H9 (cell line): ENCODE measurements at places on chromosomes 1 and 21. TPM values are rescaled to one million over a fixed set of nuclear protein-coding genes. Genes with fewer than 3 reads are reported as not detected.

DNA sequence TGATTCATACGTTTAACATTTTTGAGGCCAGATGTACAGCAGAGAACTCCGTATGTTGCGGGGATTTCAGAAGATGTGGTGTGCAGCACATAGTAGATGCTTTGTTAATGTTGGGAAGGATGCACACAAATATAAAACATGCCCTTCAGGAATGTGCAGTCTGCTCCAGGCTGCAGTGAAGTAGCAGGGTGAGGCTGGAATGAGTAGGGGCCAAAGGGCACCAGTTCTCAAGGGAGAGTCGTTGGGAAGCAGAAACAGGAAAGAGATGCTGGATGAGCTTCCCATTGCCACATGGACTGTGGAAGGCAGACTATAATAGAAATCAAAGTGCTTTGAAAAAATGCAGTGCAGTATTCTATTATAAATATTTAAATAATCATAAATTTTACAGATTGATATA lies 126.9 kb downstream of the NOS1AP start:
- H3K4me3 ChIP-seq = no peak overlapping the region
- H3K4me1 ChIP-seq = peaks cover 21% of the 10 kb centered on the region; the same call in 1 of the 2 replicates
- H3K27me3 ChIP-seq = no peaks in the 10 kb centered on the region

DNA sequence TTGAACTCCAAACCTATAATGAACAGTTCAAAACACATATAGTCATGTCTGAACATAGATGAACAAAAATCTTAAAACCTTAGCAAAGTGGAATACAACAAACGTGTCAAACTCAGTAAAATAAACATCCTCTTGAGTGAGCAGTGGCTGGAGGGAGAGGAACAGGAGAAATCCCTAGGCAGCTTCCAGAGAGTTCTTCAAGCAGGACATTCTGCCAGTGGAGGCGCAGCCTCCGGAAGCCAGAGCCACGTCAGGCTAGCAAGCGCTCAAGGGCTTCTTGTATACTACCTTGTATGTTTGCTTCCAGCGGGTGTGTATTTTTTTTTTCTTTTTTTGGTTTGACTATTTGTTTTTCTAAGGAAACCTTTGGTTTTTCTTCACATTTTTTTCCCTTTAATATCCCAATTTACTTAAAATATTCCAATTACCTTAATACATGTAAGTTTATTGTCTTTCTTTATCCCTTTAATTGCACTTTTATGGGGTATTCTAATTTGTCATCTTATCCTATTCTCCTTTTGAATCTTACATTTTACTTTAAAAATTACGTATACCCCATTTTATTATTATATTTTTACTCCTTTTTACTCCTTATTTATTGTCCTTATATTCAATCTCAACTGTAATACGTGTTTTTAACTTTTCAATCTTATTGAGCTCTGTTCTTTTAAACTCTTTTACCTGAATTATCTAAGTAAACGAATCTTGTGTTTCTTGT lies 42.0 kb downstream of the COLGALT2 start:
- H3K36me3 ChIP-seq = peaks cover 4% of the 10 kb centered on the region; the same call in 1 of the 2 replicates
- peaks cover 2% of the 10 kb centered on the region; the same call in 1 of the 2 replicates for H3K4me1 ChIP-seq
- DNase-seq = peak; percentile 46
- H3K4me3 ChIP-seq = no peak overlapping the region
- H3K27me3 ChIP-seq = no peaks in the 10 kb centered on the region
- H3K27ac ChIP-seq = no peak overlapping the region

DNA sequence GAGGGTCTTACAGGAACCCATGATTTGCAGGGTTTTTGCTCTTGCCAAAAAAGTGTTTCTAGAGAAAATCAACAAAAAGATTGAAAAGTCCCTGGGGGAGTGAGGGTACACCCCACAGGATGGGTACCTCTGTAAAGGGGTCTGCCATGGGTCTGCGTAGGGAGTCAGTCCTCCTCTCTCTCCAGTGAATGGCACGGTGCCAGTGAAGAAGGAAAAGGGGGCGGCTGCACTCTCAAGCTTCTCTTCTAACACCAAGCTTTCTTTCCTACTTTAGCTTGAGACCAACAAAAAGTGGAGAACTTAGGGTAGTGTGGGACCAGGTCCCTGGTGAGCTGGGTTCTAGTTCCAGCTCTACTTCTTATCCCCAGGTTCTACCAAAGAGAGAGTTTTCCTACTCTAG lies 87.4 kb downstream of the GLUL start:
- no peaks in the 10 kb centered on the region for H3K36me3 ChIP-seq
- H3K27ac ChIP-seq = no peak overlapping the region
- H3K27me3 ChIP-seq = no peaks in the 10 kb centered on the region
- no peak overlapping the region for H3K4me3 ChIP-seq
- DNase-seq = no peak

- H3K36me3 ChIP-seq = no peaks in the 10 kb centered on the region
- H3K27me3 ChIP-seq = no peaks in the 10 kb centered on the region
- no peak overlapping the region for H3K27ac ChIP-seq
- no peak overlapping the region for H3K4me3 ChIP-seq
- no peak for DNase-seq
Observed at GRCh38 chr1:41072051-41072450, 50.5 kb upstream of the SLFNL1 start.

DNA sequence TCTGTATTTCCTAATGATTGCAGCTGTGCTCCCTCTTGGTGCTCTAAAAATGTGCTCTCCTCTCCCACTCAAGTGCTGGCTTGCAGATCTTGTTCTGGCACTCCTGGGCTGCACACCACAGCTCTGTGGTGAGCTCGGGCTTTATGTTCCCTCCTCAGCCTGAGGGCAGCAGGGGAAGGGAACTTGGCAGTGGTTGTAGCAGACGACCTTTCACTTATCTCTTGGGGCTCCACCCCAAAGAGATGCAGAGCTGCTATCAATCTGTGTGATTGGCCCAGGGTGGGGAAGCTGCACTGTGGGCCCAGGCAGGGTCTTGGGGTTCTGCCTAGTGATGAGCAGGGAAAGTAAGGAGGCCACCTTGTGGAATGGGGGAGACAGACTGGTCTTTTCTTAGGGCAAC lies 143.5 kb upstream of the GORAB start:
- no peak overlapping the region for H3K4me3 ChIP-seq
- H3K27ac ChIP-seq = no peak overlapping the region

- H3K4me3 ChIP-seq = no peak overlapping the region
- H3K27ac ChIP-seq = no peak overlapping the region
- H3K4me1 ChIP-seq = no peaks in the 10 kb centered on the region
- H3K36me3 ChIP-seq = no peaks in the 10 kb centered on the region
- DNase-seq = peak; percentile 85
Observed at GRCh38 chr21:15221799-15222386, 157.1 kb upstream of the NRIP1 start.

Gene EDARADD
- total RNA-seq = 3.8 and 4.5 TPM in 2 replicates

Gene LCE1F
- total RNA-seq = not detected in 2 replicates

Gene RXRG
- total RNA-seq = not detected in 2 replicates

Gene CXADR
- 150 and 152 TPM in 2 replicates for total RNA-seq

Gene SH2D1B
- not detected in 2 replicates for total RNA-seq
